Stimulated activated CD8-positive, alpha-beta memory T cell treated with anti-CD3 and anti-CD28 coated beads, Interleukin-4, amount 100 ng/mL, for 1 hour (primary cell): ENCODE measurements at places on chromosomes 12 and 14.

DNA sequence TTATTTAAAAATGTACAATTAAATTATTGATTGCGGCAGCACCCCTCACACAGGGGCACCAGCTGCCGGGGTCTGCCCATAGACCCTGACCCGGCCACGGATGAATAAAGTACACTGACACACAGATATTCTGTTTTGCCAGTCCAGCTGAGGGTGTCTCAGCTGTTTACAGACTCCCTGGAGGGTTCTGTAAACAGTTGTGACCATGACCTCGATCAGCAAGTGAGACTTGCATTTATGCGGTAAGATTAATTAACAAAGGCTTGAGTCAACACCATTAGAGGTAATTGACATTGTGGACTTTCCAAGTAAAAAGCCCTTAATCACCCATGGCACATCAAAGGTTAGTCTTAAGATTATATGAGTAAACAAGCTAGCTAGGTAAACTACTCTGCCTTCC lies 94.3 kb downstream of the FUT8 start:
- DNase-seq = no peak

- no peak for DNase-seq
Observed at GRCh38 chr14:93725002-93725582, 63.2 kb downstream of the PRIMA1 start.

DNA sequence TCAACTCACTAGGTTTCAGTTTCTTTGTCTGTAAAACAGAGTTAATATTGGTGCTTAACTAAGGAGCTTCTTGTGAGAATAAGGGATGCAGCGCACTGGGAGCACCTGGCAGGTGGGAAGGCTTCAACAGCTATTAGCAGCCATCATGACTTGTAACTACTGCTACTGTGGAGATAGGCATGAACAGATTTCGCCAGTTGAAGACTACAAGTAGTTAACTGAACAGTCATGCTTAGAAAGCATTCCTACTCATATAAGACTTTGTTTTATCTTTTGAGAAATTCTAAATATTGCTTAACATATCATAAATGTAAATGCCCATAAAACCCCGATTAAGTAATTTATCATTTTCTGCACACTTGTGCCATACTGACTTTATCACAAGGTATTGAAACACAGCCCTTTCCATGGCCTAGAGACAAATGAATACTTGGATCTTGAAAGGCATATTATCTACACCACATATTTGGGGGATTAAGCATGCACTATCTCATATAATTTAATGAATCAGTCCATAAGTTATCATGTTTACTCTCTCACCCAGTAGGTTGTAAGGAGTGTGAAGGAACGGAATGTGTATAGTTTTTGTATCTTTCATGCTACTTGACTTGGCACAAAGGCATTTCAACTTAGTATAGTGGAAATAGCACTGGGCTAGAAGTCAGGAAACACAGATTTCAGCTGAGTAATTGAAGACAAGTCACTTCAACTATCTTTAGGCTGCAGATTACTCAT lies 16.1 kb downstream of the NTN4 start:
- DNase-seq = no peak

DNA sequence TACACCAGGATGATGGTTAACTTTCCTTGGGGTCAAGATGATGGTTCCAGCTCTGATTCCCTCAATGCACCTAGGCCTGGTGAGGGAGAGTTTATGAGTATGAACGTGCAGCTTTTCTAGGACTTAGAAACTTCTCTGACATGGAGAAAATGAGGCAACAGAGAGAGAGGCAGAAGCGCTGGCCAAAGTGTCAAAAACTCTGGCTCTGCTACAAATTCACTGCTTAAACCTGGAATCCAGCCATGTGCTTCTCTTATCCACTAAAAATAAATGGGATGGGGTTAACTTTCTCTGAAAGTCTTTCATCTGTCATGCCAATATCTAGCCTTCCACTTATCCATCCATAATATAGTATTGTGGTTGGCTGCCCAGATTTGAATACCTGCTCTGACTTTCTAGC lies 568.7 kb downstream of the MED13L start:
- DNase-seq = no peak

- DNase-seq = peak; percentile 43
Observed at GRCh38 chr12:57479376-57480115, at the start of gene ARHGAP9. TSS of gene ARHGAP9 (minus strand) at chr12:57479866. CDS start at chr12:57479406, 460 bp downstream.

DNA sequence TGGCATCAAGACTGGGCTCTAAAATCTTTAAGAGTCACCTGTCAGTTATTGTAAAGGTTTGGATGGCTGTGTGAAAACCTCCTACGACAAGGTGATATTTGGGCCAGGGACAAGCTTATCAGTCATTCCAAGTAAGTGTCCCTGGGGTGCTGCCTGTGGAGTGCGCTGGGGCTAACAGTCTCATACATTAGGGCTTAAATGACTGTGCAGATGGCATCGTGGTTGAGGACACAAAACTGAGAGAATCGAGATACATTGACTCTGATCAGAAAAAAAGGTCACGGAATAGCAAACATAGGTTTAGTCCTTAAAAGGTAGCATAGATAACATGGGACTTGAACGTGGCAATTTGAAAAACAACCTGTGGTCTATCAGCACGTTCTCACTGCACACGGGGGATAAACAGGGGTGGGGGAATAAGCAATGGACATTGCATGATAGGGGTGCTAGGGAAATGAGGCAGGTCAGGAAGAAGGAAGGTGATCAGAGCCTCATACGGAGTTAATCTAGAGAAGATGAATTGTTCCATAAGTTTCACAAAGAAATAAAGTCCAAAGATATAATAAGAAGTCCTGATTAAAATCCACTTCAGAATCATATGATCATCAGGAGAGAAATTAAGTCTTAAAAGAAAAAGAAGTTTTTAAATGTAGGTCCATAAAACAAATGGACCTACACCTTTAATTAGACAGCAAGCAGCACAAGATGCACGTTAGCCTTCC lies 100.3 kb downstream of the DAD1 start:
- DNase-seq = no peak

DNA sequence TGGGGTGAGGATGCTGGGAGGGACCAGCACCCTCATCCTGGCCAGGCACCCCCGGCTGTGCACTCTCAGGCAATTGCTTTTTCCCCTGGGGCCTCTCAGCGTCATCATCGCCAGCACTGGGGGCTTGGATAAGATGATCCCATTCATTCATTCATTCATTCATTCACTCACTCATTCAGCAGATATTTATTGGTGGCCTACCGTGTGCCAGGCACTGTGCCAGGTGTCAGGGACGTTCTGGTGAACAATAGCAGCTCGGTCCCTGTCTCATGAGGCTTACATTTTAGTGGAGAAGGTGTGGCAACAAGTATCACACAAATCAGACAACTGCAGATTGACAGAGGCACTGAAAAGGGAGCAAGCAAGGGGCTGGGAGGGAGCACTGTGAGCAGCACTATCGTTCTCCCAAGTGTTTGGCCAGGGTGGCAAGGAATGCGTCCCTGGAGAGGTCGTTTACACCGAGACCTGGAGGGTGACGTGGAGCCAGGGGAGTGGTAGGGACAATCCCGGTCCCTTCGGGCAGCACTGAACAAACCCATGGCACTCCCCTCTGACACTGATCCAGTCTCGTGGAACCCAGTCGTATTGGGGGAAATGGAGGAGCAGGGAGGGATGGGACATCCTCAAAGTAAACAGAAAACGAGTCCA lies 124.1 kb downstream of the PAPOLA start:
- DNase-seq = no peak

- no peak for DNase-seq
Observed at GRCh38 chr12:53518381-53518780, 11.1 kb upstream of the NPFF start.

GRCh38 chr12:66065150-66065549 lies 65.4 kb downstream of the LLPH start:
- no peak for DNase-seq

DNA sequence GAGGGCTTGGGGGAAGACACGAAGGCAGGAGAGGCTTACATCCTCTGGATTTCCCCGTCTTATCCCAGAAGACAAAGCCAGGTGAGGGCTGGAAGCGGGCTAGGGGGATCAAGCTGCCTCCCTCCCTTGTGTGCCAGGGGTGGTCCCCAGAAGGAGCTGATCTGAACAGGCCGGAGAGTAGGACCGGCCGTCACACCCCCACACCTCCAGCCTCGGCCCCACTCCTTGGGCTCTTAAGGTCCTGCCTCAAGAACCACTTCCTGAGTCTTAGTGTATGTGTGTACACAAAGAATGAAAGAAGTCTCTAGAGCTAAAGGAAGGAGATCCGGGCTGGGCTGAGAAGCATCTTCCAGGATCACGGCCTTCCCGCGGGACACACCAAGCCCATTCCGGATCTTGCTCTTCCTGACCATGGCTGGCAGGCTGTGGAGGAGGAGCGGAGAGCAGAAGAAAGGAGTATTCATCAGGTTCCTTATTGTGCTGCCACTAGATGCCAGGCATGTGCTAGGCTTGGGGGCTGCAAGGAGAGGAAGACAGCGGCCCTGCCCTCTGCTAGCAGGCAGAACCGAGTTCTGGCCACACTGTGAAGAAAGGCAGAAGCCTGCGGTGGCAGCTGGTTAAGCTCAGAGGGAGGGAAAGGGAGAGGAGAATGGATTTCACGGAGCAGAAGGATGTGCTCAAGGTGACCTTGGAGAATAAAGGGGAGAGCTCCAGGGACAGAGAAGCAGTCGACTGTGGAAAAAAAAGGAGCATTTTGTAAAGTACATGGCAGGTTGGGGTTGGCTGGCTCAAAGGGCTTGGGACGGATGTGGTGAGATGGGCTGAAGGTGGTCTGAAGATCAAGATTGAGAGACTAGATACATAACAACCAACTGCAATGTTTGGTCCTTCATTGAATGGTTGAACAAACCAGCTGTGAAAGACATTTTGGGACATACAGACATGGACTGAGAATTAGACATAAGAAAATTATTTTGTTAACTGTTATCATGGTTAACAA lies 1.3 kb upstream of the CD63 start:
- no peak for DNase-seq

GRCh38 chr12:119687406-119687805 lies 19.5 kb downstream of the PRKAB1 start:
- DNase-seq = no peak

DNA sequence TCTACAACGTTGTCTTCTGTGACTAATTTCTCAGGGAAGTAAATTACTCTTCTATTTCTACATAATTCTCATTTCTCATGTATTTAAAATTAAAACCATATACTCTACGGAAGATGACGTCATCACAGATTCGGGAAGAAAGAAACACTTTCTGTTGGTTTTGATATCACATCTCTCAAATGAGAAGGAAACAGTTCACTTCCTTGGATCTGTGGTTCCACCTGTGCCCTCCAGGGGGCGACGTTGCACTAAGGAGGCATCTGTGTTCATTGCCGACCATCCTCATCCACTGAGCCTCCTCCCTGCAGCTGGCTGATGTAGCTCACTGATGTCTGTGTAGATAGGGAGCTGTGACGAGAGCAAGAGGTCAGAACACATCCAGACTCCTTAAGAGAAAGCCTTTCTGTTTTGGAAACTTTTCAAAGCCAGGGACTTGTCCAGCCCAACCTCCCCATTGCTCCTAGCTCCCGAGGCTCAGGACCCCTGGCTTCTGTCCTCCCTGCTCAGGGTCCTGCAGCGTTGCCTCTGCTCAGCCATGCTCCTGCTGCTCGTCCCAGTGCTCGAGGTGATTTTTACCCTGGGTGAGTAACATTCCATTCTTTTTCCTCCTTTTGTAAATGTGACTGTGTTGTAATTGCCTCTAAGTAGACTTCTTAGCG lies 172.7 kb upstream of the OR4E1 start:
- DNase-seq = peak; percentile 32

GRCh38 chr14:75126679-75127473 lies at the start of gene NEK9:
TSS of gene NEK9 (minus strand) at chr14:75127048. CDS start at chr14:75126921, 127 bp downstream.
- DNase-seq = peak; percentile 78

- DNase-seq = no peak
Observed at GRCh38 chr14:53953828-53954550, 2.6 kb downstream of the BMP4 start.

- DNase-seq = no peak
Observed at GRCh38 chr12:120847814-120848213, 56.3 kb downstream of the SPPL3 start.

- no peak for DNase-seq
Observed at GRCh38 chr12:85462888-85463287, 182.9 kb downstream of the ALX1 start.

DNA sequence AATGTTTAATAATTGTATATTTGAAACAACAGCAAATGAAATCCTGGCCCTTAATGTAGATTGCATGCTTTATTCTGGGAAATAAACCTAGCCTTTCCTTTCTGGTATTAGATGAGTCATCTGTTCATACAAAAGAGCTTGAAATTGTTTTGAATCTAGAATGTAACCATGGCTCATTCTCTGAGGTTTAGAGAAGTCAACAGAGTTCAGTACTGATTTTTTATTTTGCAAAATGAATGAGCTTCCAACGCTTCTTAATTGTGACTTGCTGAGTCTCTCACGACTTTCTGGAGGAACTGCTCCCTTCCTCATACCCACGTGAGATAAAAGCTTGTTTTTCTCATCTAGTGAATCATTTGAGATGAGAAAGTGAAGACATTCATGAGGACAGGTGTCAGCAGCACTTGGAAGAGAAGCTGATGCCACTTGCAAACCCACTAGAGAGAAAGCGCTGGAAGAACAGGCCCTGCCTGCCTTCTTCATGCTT lies 509.6 kb downstream of the VRK1 start:
- no peak for DNase-seq

GRCh38 chr14:33030386-33030785 lies 91.7 kb downstream of the NPAS3 start:
- no peak for DNase-seq

DNA sequence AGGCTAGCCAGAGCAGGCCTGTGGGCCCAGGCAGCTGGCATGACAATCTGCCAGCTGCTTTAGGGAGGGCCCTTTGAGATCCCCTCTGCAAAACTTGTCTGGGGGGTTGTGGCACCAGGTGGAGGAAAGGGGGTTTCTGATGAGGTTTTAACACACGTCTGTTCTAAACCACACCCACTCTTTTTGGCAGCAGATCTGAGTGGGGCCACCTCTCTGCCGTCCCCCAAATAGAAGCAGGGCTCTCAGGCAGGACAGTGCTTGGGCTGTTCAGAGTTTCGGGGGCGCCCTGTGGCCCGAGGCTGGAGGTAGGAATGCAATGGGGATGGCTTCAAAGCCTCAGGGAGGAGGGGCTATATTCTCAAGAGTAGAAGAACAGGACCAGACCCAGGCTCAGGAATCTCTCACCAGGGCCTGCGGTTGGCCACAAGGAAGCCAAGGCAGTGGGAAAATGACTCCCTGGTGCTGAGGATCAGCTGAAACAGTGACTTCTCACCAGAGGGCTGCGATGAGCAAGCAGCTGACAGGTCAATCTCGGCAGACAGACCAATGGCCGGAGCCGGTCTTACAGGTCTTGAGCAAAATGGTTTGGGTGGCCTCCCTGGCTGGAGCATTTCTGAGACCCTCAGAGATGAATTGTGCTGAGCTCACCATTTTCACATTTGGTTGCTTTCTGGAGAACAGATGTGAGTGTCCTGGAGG lies 1.5 kb upstream of the KRT5 start:
- DNase-seq = no peak

DNA sequence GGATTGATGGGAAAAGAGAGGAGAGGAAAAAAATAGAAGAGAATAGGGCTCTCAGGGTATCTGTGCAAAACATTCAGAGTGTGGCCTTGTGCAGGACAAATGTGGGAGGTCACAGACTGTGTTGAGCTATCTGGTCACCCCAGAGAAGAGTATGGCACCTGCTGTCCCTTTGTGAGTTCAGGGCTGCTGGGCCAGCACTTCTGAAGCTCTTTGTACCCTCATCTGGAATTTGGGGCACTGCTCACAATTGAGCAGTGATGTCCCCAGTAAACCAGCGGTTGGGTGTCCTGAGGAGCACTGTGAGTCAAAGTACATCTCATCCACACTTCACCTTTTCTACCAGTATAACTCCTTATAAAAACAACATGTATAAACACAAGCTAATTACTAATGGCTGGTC lies 2.6 kb upstream of the KRT81 start:
- no peak for DNase-seq

- no peak for DNase-seq
Observed at GRCh38 chr12:78457938-78458337, 406.6 kb upstream of the SYT1 start.
